ENCODE measurements at places on chromosomes 2 and 18.

DNA sequence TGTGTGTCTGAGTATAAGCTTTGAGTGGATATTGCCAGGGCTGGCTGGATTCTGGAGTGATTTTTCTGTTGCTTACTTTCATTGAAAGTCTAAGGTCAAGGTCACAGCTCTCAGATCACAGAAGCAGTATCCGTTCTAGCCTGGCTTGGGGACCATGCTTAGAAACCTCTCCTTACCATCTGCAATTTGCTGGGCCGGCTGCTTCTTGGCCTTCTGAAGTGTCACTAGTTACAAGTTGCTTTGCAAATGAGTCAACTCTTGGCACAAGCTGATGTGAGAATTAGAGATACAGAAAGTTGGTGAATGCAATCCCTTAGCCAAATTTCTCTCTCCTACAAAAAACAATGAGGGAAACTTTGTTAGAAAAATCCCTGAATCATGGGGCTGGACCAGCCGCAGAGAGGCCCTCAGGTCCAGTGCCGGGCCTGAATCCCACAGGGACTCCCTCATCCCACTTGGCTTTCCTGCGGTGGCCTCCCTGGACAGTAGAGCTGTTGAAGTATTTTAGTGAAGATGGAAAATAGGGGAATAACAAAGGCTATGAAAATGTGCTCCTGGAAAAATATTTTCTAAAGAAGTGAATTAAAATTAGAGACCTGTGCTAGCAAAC lies 92.7 kb upstream of the CNGA3 start:
- no peak for DNase-seq

GRCh38 chr18:11066038-11066437 lies 83.3 kb downstream of the PIEZO2 start:
- no peak for DNase-seq

DNA sequence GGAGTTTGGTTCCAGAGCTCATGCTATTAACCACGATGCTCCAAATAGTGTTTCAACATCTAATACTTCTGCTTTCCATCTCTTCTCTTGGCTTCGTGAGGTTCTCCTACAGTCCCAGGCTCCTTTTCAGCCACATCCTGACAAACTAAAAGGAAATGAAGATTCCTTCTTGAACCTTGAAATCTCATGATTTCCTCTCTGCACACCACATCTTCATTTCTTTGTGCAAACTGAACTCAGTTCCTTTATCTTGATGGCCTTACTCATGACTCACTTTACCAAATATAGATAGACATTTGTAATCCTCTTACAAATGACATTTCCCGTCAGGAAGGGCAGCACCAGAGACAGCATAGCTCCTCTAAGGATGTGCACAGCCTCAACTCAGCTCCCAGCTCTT lies 50.0 kb upstream of the ITGA4 start:
- DNase-seq = no peak

DNA sequence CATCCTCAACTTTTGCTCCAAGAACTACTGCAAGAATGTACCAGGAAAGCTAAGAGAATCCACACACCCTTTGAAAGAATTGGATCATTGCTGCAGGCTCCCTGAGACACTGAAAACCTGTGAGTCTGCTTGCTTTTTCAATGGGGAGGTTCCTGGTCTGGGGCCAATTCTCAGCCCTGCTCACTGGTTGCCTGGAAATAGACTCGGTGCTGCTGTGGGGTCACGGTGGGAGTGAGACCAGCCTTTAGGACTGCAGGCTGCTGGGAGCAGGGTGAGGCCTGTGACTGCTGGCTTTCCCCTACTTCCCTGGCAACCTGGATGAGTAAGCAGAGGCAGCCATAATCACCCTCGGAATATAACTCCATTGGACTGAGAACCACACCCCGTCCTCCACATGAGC lies 569.3 kb downstream of the DPP10 start:
- no peak for DNase-seq

GRCh38 chr2:207724113-207724512 lies 12.7 kb downstream of the CCNYL1 start:
- DNase-seq = no peak

- DNase-seq = no peak
These were observed 756.5 kb upstream of the LRRTM1 start for GRCh38 chr2:81061016-81061415.

DNA sequence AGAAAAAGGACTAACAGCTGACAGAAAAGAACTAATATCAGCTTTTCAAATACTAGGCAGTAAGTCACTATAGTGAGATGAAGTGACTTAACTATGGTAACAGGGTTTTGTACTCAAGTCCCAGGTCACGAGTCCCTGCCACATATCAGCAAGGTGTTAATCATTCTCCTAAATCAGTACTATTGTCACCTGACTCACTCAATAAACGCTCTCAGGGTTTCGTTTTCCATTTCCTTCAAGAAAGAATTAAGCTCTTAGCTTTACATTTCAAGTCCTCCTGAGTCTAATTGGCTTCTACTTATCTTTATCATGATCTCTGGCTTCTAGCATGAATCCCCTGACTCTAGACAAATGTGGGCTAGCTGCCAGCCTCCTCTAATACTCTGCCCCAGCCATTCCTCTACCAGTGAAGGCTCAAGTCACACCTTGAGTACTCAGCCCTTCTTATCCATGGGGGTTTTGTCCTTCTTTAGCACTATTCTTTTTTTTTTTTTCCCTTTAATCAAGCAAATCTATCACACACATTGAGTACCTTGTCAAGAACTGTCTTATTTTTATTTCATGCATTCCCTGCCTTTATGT lies 20.0 kb downstream of the BUB1 start:
- no peak for DNase-seq

DNA sequence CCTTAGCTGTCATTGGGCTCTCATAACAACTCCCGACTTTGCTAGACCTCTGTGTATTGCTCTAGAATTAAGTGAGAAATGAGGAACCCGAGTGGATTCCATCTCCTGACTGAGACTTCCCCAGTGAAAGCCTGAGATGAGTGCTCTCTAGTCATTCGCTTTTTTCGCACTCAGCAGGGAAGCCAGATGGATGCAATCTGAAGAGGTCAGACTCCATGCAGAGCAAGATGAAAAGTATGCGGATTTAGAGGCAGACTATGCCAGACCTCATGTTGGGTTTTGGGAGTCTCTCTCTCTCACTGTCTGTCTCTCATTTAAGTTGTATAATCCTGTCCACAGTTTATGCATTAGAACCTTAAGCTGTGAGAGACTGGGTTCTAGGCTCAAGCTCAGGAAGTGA lies 88.6 kb downstream of the SLC5A7 start:
- no peak for DNase-seq

- DNase-seq = no peak
These were observed 78.8 kb downstream of the INSIG2 start for GRCh38 chr2:118167026-118167425.

DNA sequence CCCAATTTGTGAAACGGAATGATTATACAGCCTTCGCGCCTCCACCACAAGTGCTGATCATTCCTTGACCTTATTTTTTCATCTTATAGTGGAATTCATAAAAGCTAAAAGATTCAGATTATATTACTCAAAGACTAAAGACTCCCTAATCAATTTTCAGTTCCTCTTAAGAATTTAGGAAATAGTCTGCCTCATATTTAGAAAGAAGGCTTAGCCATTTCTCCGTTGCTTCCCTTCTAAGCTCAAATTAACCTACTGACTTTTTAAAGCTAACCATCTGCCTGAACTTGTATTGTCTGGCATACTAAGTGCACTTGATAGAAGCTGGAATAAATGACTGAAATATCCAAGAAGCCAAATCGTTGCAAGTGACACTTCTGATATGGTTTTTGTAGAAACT lies 44.7 kb downstream of the HNRNPLL start:
- DNase-seq = no peak

DNA sequence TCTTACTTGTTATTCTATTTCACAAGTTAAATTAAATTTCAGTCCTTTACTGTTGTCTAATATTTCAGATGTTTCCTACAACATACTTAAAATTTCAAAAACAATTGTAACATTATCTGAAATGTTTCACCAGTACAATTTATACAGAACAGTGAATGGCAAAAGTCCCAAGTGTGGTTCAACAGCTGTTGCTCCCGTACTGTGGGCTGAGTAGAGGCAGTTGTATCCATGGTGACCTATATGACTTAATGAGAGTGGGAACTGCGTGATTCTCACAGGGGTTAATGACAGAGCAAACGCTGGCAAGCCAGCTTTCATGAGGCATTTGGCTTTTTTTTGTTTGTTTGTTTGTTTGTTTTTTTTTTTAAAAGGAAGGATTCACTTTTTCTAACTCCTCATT lies 5.3 kb upstream of the PLCL1 start:
- no peak for DNase-seq

DNA sequence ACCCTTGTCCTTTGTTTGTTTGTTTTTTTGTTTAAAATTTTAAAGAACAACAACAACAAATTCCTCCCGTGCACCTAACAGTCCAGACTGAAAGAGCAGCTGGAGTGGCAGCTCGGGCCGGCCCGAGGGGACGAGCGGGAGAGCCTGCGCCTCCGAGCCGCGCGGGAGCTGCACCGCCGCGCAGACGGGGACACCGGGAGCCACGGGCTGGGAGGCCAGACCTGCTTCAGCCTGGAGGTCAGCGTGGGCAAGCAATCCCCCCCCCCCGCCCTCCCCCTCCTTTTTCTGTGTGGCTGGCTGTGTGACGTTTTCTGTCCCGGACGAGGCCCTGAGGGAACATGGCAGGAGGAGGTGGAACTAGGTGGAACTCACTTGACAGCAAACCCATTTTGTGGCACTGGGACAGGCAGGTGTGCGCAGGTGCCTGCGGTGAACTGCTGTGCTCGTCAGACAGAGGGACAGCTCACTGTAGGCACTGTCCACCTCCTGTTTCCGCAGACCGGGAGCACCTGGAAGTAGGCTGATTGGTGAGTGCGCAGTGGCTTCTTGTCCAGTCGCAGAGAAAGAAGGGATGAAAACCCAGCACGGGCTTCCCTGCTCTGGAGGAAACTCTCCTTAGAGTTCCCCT lies 80.6 kb downstream of the MTCL1 start:
- no peak for DNase-seq

DNA sequence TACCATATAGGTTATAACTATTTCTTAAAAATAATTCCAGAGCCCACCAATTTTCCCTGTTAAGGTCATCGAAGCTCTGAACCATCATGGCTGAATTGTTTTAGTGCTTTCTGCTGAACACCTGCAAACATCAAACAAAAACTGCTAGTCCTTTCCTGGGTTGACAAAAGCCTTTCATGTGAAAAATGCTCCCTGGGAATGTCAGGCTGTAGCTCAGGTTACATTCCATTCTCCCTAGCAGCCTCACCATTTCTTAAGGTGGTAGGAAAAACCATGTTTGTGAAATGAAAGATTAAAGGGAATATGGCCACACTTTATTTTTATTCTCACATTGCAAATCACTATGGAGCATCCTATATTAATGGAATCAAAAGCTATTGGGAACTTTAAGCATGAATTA lies 5.7 kb downstream of the TCF4 start:
- no peak for DNase-seq

- DNase-seq = no peak
These were observed 49.7 kb downstream of the SH2D6 start for GRCh38 chr2:85468096-85468703.

DNA sequence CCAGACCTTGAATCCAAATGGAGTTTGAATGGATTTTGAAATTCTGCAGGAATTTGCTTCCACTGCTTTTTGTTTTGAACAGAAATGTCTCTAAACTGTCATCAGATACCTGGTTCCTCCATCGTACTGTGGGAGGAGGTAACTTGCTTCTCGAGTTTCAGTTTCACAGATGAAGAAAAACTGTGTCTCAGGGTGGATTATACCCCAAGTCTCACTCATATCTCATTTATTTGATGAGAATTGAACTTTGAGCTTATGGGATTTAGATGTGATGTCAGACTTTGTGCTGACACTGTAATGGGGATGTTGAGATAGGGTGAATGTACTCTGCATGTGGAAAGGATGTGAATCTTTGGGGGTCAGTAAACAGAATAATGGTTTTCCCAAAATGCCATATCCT lies 107.5 kb downstream of the GORASP2 start:
- no peak for DNase-seq

GRCh38 chr18:5986257-5986931 lies 91.1 kb upstream of the TMEM200C start:
- DNase-seq = no peak

- no peak for DNase-seq
These were observed 42.2 kb downstream of the BIN1 start for GRCh38 chr2:127064642-127065250.

- no peak for DNase-seq
These were observed 159.5 kb downstream of the ERBB4 start for GRCh38 chr2:212379103-212379502.

DNA sequence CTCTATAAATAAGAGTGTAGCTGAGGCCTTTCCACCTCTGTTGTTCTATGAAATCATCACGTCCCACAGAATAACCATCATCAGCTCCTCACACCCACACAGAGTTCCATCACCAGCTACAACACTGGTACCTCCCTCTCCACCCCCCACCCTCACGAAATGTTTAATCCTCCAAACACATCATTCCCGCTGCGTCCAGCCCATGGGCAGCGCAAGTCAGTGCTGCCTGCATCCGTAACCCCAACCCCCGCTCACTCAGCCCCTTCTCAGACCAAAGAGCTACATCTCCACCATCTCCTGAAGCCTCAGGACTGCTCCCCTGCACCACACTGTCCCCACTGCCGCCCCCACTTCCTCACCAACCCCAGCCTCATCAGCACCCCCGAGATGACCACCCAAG lies 19.4 kb downstream of the DNMT3A start:
- no peak for DNase-seq

- DNase-seq = no peak
These were observed 143.3 kb downstream of the ESCO1 start for GRCh38 chr18:21457179-21457535.

DNA sequence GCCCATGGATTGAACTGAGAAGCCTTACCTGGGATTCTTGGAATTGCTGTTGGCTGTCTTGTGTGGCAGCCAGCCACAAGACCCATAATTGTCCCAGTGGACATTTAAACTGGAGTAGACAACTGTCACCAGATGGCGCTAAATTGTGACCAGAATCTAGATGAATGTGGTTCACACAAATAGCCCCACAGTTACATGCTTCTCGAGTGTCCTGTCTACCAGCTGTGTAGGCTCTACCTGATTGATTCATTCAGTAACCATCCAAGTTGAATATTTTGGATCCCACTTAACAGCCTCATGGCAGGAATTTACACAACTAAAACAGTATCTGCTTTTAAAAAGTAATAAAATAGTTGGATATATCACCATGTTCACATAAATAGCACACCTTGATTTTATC lies 73.2 kb downstream of the MAP4K4 start:
- DNase-seq = no peak

DNA sequence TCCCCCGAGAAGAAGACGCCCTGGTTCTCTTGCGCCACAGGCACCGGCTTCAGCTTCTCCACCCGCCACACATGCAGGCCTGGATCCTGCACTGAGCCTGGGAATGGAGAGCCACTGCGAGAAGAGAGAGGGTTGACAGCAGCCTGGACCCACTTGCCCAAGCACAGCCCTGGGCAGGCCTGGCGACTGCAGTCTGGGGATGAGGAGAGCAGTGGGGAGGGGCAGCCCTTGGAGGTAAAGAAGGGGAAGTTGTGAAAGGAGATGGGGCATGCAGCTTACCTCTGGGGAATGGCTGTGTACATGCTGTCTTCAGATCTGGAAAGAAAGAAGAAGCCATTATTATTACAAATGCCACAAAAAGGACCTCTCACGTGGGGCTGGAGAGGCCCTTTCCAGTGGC lies 8.3 kb downstream of the CAPG start:
- DNase-seq = no peak
